Stimulated activated CD8-positive, alpha-beta memory T cell treated with anti-CD3 and anti-CD28 coated beads, Interleukin-7, amount 100 ng/mL, for 1 hour (primary cell): ENCODE measurements at places on chromosomes 5 and 9.
A peak's percentile ranks its signal among the peaks of the same experiment; 100 is the strongest.

DNA sequence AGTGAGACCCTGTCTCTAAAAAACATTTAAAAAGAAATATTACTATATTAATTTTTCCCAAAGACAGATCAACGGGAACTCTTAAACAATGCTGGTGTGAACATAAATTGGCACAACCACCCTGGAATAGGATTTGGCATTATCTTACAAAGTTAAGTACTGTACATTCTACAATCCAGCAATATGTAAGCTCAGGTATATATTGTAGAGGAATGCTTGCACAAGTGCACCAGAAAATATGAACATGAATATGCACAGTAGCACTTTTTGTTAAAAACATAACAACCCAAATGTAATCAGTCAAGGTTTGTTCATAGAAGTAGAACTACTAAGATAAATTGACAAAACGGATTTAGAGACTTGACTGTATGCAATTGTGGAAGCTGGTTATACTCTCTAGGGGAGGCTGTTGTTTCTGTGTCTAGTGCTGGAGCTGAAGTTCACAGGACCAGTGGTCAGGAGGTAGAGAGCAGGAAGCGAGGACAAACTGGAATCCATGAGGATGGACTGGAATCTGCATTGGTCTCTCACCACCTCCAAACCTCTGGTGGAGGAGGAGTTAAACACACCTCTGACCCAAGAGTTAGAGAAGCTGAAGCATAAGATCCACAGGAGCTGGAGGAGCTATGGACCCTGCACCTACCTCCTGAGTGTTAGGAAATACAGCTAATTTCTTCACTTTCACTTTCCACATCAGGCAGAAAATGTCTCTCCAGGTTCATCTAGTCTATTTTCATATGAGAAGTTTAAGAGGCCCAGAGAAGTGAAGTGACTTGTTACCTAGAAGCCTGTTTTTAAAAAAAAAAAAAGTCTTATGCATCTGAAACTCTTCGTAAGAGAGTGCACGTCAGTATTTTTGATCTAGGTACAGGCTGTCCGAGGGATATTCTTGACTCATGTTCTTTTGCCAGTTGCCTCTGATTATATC lies 20.3 kb upstream of the RIC1 start:
- no peak for DNase-seq

DNA sequence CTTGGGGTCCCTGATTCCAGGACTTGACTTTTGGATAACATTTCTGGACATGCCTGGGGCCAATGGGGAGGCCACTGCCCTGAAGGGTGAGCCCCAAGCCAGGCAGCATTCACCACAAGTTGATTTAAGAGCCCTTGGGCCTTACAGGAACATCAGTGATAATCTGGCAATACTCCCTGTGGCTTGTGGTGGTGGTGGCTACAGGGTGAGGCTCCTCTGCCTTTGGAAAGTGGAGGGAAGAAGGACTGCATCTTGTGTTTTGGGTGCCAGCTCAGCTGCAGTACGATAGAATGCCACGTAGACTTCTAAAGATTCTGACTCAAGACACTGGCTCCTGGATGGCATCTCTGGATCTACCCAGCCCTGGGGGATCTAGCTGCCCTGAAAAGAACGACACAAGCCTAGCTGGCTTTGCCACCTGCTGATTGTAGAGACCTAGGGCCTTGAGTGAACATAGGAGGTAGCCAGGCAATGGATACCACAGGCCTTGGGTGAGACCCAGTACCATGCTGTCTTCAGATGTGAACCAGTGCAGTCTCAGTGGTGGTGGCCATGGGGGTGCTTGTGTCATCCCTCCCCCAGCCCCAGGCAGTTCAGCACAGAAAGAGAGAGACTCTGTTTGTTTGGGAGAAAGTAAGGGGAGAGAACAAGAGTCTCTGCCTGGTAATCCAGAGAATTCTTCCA lies 79.0 kb upstream of the DAP start:
- no peak for DNase-seq

DNA sequence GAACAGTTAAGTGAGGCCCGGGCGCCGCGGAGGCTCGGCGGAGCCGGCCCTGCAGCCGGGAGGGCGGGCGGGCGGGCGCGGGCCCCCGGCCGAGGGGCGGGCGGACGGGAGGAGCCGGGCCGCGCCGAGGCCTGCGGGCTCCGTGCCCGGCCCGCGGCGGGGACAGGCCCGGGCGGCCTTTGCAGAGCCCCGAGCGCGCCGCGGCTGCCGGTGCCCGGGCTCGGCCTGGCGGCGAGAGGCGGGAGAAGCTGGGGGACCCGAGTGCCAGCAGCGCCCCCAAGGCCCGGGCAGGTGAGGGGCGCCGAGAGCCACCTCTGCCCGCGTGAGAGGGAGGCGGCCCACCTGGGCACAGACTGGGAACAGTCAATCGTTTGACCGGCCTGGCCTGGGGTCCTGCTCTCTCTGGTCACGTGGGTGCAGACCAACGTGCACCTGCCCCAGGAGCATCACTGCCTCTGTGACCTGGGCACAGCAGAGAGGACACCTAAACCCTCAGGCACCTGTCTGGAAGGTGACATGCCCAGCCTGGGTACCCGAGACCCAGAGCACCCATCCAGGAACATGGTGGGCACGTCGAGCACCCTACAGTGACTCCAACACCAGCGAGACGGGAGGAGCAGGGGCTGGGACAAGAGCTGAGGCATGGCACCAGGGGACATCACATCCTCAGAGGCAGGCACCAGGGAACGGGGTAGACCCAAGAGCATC lies 531 bp downstream of the MVB12B start:
- DNase-seq = no peak

GRCh38 chr9:78292716-78293497 lies 4.0 kb upstream of the PSAT1 start:
- DNase-seq = no peak

- DNase-seq = no peak
Observed at GRCh38 chr5:10246761-10247160, 2.9 kb downstream of the ATPSCKMT start.

DNA sequence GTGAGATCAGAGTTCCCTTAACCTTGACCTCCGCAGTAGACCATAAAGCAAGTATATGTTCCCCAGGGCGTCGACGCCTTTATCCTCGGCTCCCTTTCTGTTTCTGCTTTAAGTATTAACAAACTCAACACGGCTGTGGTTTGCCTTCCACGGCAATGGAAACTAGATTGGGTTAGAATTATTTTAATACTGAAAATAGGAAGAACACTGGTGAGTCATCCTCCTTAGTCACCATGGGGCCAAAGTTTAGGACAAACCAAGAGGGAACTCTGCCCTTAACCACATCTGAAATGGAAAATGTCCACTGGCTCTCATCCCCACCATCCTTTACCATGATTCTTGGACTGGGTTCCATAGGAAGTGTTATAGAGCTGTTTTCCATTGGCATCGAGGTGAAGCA lies 386.1 kb downstream of the ACTL7B start:
- DNase-seq = no peak

DNA sequence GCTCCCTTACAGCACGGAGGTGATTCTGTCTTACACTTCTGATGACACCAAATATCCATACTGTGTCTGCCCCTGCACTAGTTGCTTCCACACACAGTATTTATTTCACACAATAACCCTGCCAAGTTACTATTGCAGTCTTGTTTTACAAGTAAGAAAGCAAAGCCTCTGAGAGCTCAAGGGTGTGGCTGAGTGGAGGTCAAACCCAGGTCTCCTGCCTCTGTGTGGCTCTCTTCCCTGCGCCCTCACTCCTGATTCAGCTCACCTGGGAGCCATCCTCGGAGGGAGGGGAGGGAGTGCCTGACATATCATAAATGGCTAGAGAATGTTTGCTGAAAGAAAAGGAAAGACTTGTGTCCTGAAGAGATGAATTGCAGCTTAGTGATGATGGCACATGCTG lies 41.0 kb downstream of the MVB12B start:
- DNase-seq = no peak

DNA sequence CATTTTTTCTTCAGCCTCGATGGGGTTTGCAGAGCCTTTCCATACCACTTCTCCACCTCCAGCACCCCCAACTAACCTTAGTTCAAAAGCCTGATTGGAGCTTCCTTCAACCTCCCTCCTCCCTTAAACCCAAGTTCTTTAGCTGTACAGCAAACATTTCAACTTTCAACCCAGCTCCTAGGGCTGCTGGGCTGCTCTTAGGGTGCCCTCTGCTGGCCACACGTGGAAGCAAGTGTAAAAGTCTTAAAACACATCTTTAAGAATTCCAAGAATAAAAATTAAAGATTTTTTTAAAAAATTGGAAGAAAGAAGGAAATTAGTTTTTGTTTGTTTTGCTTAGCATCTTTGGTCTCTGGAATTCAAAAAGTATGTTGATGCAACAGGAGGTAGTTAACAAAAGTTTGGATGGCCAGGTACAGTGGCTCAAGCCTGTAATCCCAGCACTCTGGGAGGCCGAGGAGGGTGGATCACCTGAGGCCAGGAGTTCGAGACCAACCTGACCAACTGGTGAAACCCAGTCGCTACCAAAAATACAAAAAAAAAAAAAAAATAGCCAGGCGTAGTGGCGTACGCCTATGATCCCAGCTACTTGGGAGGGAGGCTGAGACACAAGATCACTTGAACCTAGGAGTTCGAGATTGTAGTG lies 15.5 kb upstream of the HSD17B3 start:
- peak; percentile 26 for DNase-seq

GRCh38 chr9:133955821-133956411 lies 36.2 kb downstream of the VAV2 start:
- DNase-seq = peak; percentile 17
